ENCODE measurements at places on chromosomes 16 and 17.

- no peak for DNase-seq
Measured at GRCh38 chr16:283033-283805, at the start of gene PDIA2. TSS of gene PDIA2 (plus strand) at chr16:283164. CDS start at chr16:283170, 6 bp downstream.

DNA sequence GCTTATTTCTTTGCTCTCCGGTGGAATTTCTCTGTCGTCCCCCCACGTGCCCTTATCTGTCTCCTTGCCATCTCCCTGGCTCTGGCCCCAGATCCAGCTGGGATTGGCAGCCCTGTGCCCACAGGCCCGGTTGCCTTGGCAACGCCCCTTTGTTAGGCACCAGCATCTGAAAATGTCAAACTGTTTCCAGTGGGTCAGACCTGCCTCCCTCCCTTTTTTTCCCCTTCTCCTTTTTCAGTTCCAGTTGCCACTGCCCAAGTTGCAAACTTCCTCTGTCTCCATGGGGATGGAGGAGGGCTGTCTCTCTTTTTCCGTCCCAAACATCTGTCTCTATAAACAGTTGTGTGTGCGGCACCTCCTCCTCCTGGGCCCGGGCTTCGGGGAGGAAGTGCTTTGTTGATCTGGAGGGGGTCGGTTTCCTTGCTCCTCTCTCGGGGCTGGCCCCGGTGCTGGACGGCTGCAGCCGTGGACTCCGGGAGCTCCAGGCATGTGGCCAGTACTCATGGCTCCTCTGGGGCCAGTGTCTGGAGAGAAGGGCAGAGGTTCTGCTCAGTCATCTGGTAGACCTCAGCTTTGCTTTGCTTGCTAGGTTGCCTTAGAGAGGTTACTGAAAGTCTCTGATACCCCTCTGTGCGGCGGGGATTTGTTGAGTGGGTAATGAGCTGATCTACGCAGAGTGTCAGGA is 35.3 kb downstream of the SOCS3 start:
- no peak for DNase-seq

GRCh38 chr16:74729783-74730683 is 29.4 kb upstream of the MLKL start:
- DNase-seq = no peak

DNA sequence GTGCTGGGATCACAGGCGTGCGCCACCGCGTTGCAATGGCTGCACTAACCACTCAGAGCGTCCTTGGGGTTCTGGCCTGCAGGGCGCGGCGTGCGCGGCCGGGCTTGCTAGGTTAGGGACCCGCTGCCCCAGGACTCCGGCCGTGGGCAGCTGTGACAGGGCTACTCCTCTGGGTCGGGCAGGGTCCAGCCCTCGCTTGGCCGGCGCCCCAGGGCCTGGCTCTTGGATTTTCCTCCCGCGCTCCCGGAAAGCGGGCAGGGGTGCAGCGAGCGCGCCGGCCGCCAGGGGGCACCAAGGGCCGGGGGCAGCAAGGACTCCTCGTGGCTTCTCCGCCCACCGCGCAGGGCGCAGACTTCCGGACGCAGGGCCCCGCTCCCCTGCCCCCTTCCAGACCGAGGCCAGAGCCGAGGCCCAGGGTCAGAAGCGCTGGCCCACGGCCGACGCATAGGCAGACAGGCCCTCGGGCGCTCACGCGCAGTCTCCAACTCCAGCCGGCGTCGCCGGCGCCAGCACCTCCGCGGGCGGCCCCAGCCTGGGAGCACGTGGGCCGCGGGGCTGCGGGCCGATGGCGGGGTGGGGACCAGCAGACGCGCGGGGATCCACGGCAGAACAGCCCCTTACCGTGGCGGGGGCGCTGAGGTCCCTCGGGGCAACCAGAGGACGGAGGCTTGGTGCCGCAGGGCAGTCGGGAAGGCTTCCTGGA is 355 bp downstream of the TLE7 start:
- no peak for DNase-seq

- DNase-seq = no peak
Measured at GRCh38 chr17:59812139-59812538, 80.6 kb downstream of the TUBD1 start.

GRCh38 chr16:73306901-73307413 is 259.0 kb upstream of the ZFHX3 start:
- DNase-seq = no peak

- DNase-seq = peak; percentile 91
Measured at GRCh38 chr17:59707149-59707970, at the start of the genes PTRH2 and VMP1. TSS of gene PTRH2 (minus strand) at chr17:59707430. CDS start at chr17:59697978, 9,452 bp downstream. TSS of gene VMP1 (plus strand) at chr17:59707654. CDS start at chr17:59731447, 23,793 bp downstream.

- no peak for DNase-seq
Measured at GRCh38 chr16:82681592-82681991, 54.8 kb downstream of the CDH13 start.

DNA sequence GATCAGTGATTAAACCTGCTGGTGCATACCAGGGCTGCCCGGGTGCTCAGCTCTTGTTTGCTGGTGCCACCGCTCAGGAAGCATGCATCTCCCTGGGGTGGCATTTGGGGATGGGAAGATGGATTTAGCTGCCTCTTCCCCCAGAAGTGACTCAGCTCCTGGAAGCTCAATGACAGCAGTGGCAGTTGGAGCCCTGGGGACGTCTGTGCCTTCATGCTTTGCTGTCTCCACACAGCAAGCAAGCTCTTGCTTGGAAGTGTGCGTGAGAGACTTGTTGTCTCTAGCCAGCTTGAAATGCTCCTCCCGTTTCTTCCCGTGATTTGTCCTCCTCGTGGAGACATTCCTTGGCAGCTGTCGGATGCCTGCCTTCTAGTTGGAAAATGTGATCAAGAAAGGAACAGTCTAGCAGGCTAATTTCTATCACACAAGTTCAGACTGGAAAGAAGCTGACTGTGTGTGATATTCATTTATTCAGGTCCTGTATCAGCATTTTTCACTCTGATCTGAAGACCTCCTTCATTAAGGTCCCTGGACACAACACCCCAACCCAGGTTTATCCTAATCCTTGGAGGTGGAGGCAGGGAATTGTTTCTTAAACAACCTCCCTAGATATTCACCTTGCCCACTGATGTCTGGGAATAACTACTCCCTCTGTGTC is 73.0 kb downstream of the BMERB1 start:
- no peak for DNase-seq

DNA sequence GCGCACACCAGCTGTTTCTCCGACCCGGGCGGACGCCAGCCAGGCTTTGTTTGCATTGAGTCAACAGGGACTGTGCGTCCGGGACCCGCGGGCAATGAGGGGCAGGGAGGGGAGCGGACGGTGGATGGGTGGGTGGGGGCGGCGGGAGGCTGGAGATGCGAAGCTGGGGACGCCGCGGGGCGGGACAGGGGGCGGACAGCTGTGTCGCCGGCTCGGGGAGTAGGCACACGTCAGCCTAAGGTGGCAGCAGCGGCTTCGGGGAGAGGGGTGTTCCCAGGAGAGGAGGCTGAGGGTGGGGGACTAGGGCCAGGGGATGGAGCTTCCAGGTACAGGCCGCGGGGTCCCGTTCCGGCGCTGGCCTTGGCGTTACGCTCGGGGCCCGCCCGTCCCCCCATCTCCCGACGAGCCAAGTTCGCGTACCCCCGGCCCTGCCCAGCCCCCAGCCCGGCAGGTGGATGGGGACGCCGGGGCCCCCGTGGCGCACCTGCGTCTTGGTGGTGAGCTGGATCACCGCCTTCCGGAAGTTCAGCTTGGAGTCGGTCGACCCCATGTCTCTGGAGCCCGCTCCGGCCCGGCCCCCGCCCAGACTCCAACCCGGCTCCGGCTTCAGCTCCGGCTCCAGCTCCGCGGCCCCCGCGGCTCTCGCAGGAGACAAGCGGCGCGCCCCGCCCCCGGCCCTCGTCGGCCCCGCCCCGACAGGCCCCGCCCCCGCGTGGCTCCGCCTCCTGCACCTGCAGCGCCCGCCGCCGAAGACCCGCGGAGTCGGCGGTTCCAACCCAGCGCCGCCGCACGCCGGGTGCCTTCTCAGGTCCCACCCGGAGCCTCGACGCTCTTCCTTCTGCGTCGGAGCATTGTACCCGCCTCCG is at the start of gene HID1:
TSS of gene HID1 (minus strand) at position 653 of the 866 bp plus-strand sequence. CDS start at position 550, 103 bp downstream.
- peak; percentile 82 for DNase-seq

- DNase-seq = no peak
Measured at GRCh38 chr17:9845306-9845705, 19.6 kb downstream of the GLP2R start.

DNA sequence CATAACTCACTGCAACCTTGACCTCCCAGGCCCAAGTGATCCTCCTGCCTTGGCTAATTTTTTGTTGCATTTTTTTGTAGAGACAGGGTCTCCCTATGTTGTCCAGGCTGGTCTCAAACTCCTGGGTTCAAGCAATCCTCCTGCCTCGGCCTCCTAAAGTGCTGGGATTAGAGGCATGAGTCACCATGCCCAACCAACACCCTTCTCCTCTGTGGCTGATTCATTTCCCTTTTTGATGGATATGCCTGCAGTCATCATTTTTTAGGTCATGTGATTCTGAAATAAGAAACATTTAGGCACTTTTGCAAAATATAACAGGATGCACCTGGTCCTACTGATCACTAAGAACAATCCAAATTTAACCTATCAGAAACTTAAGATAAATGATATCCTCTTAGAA is 44.0 kb upstream of the YPEL2 start:
- no peak for DNase-seq

DNA sequence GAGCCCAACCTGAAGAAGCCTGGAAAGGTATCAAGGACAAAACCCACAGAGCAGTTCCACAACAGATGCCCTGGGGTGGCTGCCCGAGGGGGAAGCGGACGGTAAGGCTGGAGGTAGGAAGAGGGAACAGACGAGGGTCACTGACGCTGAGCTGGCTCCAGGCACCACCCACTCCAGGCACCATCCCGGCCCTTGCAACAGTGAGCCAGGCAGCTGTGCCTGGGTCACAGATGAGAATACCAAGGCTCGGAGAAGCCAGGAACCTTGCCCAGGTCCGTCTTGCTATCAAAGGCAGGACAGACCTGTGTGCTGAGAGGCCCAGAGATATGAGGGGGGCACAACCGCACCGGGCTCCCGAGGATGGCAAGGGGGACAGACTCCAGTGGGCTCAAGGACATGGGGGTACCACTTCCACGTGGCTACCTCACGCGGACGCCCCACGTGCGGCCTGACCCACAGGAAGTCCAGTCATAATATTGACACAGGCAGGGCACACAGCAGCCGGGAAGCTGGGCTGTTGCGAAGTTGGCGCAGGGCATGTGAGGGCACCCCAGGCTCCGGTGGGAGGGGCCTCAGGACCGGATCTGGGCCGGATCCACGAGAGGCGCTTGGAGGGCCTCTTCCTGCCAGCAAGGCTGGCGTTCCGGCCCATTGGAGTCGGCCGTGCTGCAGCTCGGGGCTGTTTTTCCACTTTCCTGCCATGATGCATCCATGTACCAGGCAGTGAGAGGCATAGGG is 29.9 kb downstream of the PEMT start:
- DNase-seq = no peak

- DNase-seq = no peak
Measured at GRCh38 chr17:64941761-64942160, 22.5 kb upstream of the LRRC37A3 start.

DNA sequence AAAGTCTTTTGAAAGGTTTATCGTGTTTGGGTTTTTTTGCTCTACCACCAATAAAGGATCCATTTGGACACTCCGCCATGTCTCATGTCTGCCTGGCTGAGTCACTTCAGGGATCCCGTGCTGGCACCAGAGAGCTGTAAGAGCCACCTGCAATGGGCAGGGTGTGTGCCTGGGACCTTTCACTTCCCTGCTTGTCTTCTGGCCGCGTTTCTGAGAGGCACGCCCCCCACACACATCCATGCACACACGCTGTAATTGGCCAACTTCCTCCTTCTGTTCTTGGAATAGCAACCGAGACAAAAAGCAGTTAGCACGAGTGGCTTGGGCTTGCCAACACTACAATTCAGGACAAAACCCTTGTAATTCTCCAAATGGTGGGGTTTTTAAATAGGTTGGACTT is 9.8 kb upstream of the SOST start:
- DNase-seq = no peak

Measured in HuH-7.5 (cell line).